ENCODE measurements at places on chromosomes 12 and 14. TPM values are rescaled to one million over a fixed set of nuclear protein-coding genes. Genes with fewer than 3 reads are reported as not detected.

The GPRC5D gene
- total RNA-seq, result not detected

The SOX5 gene
- under 0.01 TPM for total RNA-seq

The L2HGDH gene
- total RNA-seq, result 7.0 TPM

The GPR162 gene
- total RNA-seq, result 0.72 TPM

The TBX3 gene
- total RNA-seq, result 3.6 TPM

The HCAR3 gene
- total RNA-seq, result 8.9 TPM

The LTBP2 gene
- total RNA-seq, result 37.4 TPM

The INSM2 gene
- not detected for total RNA-seq

The POLE2 gene
- 2.3 TPM for total RNA-seq

The CHGA gene
- total RNA-seq, result not detected

The PTPRQ gene
- total RNA-seq, result not detected

The KRT77 gene
- total RNA-seq, result not detected

The HSPB8 gene
- total RNA-seq, result 0.43 TPM

The USP44 gene
- total RNA-seq, result 0.96 TPM

The CCDC175 gene
- total RNA-seq, result not detected

The FAM181A gene
- not detected for total RNA-seq

The TMX1 gene
- total RNA-seq, result 52.2 TPM

The RIPK3 gene
- total RNA-seq, result 5.1 TPM

The SMIM41 gene
- not detected for total RNA-seq

The LRRC10 gene
- not detected for total RNA-seq

The MYF6 gene
- total RNA-seq, result not detected

The PPP4R4 gene
- 24.6 TPM for total RNA-seq

The LBHD2 gene
- total RNA-seq, result not detected

The KRT8 gene
- 289 TPM for total RNA-seq

The GLS2 gene
- 3.1 TPM for total RNA-seq

The TAPBPL gene
- 3.2 TPM for total RNA-seq

The OLR1 gene
- total RNA-seq, result under 0.01 TPM

The TAS2R7 gene
- not detected for total RNA-seq

The DPF3 gene
- 0.85 TPM for total RNA-seq

All from tracheal epithelial cell (primary cell).